ENCODE measurements at places on chromosomes 1 and 21.

DNA sequence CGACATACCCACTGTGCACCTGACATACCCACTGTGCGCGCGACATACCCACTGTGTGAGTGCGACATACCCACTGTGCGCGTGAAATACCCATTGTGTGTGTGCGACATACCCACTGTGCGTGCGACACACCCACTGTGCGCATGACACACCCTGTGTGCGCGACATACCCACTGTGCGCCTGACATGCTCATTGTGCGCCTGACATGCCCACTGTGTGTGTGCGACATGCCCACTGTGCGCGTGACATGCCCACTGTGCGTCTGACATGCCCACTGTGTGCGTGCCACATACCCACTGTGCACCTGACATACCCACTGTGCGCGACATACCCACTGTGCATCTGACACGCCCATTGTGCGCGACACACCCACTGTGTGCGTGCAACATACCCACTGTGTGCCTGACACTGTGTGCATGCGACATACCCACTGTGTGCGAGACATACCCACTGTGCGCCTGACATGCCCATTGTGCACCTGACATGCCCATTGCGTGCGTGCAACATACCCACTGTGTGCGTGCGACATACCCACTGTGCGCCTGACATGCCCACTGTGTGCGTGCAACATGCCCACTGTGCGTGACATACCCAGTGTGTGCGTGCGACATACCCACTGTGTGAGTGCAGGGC is 2.5 kb upstream of the RRP1 start:
- DNase-seq, result no peak

DNA sequence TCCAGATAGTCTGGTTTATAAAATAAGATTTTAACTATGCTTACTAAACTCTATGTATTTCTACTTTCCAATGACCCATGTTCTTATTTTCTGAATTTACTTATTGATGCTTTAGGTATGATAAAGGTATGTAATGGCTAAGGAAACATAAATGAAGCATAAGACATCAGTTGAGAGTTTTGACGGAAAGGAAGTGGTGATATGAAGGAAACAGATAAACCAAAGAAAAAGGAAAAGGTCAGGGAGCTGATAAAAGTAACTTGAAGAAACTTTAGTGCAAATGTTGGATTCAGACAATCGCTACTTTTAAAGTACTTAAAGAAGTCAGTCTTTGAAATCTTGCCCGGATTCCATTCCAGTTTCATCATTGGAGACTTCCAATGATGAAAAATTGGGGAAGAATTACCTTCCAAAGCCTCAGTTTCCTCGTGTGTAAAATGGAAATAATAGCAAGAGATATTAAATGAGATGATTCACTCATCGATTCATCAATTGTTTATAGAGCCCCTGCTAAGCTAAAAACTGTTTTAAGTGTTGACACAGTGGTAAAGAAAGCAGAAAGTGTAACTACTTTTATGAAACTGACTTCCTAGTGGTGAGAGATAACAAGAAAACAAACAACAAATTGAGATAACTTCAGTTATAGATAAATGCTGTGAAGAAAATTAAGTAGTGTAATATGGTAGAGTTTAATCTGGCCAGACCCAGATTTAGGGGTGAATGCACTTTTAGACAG is 10.6 kb downstream of the PTPRC start:
- no peak for DNase-seq

- no peak for DNase-seq
Observed at GRCh38 chr1:222275729-222276465, 272.0 kb downstream of the HHIPL2 start.

DNA sequence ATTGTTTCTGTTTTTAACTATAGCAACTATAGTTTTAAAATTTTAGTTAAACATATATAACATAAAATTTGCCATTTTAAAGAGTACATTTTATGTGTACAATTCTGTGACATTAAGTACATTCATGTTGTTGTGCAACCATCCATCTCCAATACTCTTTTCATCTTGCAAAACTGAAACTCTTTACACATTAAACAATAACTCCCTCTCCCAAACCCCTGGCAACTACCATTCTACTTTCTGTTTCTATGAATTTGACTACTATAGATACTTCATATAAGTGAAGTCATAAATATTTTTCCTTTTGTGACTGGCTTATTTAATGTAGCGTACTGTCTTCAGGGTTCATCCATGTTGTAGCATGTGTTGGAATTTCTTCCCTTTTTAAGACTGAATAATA is 25.9 kb downstream of the PCBP3 start:
- no peak for DNase-seq

GRCh38 chr1:33410091-33410701 is 20.7 kb downstream of the PHC2 start:
- no peak for DNase-seq

DNA sequence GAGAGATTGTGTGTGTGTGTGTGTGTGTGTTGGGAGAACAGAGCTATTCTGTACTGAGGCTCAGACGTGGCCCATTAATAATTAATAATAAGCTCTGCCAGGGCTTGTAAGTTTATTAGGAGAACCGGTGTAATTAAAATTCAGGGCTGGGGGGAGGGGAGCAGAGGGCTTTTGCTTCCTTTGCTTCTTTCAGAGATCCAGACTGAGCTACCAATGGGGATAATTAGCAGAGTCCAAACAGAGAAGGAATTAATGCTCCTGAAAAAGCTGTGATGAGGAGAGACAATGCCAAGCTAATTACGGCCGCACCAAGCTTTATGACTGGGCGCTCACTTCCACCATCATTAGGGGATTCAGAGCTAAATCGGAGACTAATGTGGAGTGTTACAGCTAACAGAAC is 4.5 kb downstream of the SYT6 start:
- DNase-seq, result no peak

DNA sequence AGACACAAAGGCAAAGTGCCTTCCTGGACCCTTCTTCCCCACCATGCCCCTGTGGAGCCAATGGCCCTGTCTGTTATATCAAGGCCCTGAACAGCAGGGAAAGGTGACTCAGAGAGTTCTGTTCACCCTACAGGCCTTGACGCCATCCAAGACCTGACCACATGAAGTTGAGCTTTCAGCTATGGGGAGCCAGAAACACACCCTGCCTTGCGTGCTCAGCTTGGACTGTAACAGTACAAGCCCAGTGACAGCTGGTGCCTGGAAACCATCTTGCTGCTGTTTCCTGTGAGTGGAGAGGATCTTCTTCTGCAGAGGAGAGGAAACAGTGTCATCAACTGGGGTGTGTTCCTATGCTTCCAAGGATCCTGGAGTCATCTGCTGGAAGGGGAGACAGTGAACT is 165.0 kb upstream of the IRF2BP2 start:
- no peak for DNase-seq

GRCh38 chr1:159889821-159890252 is 10.1 kb downstream of the CFAP45 start:
- DNase-seq, result no peak

GRCh38 chr1:54499360-54500106 is 48.5 kb upstream of the ACOT11 start:
- no peak for DNase-seq

- no peak for DNase-seq
Observed at GRCh38 chr1:29237129-29237821, 953 bp downstream of the PTPRU start.

- no peak for DNase-seq
Observed at GRCh38 chr1:20430355-20431175, 55.4 kb downstream of the CAMK2N1 start.

DNA sequence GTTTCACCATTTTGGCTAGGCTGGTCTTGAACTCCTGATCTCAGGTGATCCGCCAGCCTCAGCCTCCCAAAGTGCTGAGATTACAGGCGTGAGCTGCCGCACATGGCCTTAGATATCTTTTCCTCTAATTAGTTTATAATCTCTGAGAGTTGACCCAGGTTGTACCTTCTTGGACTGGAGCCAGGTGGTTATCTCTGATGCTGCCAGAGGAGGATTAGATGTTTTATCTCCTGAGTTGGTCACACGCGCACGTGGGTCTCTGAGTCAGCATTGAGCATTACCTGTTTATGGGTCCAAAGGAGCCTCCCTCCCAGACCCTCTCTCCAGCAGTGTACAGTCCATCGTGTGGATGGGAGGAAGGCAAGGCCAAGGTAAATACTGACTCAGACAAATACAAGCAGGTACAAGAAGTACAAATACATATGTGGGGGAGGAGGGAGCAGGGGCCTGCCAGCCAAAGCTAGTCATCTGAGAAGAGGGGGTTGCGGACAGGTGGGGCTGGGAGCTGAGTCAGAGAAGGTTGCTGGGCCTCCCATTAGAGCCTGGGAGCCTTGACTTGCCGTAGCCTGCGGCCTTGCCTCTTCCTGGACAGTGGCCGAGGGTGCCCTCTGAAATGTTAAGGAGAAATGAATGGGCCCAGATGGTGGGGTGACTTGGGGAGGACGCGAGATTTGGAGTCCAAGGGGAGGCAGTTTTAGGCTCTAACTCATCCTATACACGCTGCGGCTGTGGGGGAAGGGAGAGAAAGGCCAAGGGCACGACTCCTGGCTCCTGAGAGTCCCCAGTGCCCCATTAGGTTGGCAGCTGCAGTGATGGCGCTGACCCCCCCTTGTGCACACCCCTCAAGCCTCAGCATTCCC is 13.1 kb downstream of the IL6R start:
- no peak for DNase-seq

GRCh38 chr1:61081144-61081685 is 1.1 kb upstream of the NFIA start:
- no peak for DNase-seq

All from stimulated activated CD4-positive, alpha-beta T cell treated with anti-CD3 and anti-CD28 coated beads, TNF-alpha, amount 100 ng/mL, for 1 hour (primary cell).